ENCODE measurements at places on chromosomes 6 and 20.

GRCh38 chr6:1624058-1624850 lies 14.5 kb downstream of the FOXC1 start:
- DNase-seq, result no peak

- DNase-seq, result no peak
Observed at GRCh38 chr6:144769142-144769541, 484.0 kb downstream of the UTRN start.

DNA sequence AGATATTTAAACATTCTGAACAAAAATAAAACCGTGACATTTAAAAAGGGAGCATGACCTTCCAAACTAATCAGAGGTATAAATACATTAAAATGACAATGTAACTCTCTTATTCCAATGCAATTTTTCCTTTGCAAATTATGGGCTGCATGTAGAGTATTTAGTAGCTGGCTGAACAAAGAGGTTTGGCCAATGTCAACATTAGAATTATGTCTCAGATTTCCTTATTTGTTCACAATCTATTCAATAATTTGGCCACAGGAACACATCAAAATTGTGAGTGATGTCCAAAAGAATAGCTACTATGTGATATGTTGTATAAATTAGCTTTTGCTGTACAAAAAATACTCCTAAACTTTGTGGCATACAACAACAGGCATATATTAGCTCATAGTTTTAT lies 580.0 kb upstream of the MARCKS start:
- no peak for DNase-seq

DNA sequence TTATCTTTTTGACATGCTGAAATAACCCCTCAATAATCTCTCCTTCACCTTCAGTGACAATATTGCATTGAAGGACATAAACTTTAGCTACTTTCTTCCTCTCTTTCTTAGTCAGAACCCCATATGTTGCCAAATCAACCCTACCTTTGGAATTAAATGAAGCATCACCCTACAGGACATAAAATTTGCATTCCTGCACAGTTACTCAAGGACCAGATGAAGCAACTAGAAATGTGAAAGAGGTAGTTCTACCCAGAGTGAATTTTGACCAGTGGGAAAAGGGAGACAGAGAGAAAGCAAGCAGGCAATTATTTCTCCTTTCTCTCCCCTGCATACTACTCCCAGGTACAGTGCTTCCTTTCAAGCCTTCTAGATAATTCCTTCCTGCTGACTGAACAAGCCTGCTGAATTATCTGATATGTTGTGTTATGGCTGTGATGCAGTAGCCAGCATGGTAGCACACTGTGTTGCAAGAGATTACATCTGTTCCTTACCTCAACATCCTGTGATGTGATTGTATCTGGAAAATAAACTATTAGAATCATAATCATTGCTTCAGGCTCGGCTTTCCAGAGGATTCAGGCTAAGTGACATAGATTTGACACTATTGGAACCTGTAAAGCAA lies 16.6 kb downstream of the TENT5A start:
- DNase-seq, result no peak

- no peak for DNase-seq
Observed at GRCh38 chr6:37539171-37540028, 39.7 kb upstream of the CCDC167 start.

DNA sequence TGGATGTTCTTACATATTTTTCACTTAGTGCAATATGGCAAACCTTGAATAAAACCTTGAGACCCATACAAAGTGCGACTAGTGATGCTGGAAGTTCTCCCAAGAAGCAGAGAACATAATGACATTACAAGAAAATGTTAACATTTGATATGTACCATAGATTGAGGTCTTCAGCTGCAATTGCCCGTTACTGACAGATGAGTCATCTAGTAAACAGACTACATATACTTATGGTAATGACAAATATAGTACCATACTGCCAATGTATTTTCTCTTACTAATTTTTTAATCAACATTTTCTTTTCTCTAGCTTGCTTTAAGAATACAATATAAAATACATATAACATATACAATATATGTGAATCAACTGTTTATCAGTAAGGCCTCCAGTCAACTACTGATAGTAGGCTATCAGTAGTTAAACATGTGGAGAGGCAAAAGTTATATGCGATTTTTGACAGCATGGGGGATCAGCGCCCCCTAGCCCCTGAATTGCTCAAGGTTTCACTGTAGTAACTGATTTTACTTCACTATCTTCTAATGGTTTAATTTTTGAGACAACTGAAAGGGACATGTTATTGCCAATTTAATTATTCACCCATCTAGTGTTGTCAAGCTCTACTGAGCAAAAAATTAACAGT lies 166.7 kb upstream of the ADGRB3 start:
- no peak for DNase-seq

DNA sequence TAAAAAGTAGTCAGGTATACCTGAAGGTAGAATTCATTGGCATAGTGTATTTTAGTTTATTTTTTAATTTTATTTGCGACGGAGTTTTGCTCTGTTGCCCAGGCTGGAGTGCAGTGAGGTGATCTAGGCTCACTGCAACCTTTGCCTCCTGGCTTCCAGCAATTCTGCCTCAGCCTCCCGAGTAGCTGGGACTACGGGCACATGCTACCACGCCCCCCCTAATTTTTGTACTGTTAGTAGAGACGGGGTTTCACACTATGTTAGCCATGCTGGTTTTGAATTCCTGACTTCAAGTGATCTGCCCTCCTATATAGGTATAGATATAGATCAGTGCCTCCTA lies 102.8 kb upstream of the PRSS16 start:
- DNase-seq, result no peak

- DNase-seq, result no peak
Observed at GRCh38 chr6:30954631-30955366, 14.0 kb downstream of the MUCL3 start.

DNA sequence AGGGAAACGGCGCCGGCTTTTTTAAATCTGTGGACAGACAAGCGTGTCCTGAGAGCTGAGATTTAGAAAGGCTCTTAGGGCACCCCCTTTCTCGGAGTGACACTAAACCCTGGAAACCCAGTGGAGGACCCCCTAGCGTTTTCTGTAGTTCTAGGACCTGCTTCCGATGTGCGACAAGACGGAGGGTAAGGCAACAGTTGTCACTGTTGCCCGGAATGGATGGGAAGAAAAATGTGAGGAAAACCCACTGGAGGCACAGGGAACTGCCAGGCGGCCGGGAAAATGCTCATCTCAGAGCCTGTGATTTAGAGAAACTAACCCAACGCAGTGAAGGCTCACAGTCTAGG lies 551 bp upstream of the ATP5F1E start:
- no peak for DNase-seq

DNA sequence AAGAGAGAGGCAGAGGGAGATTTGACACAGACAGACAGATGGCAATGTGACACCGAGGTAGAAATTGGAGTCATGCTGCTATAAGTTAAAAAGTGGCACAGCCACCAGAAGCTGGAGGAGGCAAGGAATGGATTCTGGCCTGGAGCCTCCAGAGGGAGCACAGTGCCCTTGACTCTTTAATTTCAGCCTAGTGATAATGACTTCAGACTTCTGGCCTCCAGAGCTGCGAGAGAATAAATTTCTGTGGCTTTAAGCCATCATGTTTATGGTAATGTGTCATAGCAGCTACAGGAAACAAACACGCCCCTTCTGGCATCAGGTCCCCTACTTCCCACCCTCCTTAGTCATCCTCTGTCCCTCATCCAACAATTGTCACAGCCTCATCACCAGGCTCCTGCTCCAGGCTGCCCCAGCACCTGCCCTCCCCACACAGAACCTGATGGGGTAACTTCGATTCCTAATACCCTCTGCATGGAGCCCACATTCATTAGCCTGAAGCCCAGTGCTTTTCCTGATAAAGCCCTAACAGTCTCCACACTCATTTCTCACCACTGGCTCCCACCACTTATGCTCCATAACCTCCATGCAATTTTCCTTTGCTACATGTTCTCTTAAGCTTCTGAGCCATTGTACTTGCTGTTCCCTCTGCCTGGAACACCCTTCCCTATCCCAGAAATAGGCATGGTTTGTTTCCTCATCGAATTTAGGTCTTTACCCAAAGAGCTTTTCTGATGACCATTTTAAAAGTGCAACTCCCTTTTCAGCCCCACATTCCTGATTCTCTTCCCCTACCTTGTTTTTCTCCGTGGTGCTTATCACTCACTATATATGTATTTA lies 69.7 kb upstream of the TOX2 start:
- DNase-seq, result no peak

GRCh38 chr6:36280467-36280866 lies 10.6 kb downstream of the PNPLA1 start:
- DNase-seq, result no peak

- no peak for DNase-seq
Observed at GRCh38 chr20:34108616-34109174, 3.3 kb downstream of the EIF2S2 start.

GRCh38 chr20:38427655-38428023 lies 7.5 kb downstream of the SNHG17 start:
- DNase-seq, result no peak

DNA sequence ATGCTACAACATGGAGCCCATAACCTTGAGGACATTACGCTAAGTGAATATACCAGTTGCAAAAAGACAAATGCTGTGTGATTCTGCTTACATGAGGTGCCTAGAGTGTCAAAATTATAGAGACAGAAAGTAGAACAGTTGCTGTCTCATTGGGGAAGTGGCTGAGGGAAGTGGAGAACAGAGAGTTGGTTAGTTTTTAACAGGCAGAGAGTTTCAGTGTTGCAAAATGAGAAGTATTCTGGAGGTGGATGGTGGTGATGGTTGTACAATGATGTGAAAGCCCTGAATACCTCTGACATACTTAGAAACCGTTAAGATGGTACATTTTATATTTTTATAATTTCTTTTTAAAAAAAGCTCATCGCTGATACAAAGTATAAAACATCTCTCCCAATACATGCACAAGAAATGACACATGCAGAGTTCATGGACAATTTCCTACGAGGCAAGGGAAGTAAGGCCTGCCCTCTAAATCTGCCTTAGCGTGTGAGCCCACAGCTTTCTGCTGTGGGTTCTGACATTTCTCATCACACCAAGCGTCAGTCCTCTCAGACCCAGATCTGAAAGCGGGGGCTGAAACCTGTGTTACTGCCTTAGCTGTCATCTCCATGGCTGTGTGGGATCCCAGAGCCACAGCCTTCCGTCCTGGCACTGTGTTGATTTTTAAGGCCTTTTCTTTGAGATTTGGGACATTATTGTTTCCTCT lies 126.0 kb downstream of the RNASET2 start:
- no peak for DNase-seq

DNA sequence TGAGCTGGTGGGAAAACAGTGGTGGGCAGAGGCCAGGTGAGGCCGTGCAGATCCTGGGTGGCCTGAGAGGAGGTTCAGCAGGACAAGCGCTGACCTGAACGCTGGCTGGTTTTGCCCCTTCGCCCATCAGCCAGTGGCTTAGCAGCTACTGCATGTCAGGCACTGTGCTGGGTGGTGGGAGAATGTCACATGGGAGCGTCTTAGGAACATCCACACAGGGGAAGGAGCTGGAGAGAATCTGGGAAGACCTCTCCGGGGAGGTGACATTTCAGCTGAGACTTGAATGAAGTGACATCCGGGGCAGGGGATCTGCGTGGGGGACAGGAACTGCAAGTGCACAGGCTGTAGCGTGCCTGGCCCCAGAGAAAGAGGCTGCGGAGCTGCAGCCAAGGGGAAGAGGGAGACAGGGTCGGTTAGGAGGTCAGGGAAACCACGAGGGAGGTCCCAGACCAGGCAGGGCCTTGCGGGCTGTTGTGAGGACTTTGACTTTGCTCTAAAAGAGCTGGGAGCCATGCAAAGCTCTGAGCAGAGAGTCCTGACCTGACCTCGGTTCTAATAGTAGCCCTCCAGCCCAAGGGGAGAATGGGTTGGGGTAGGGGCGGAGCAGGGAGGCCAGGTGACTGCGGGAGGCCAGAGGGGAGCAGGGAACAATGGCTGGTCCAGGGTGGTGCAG lies 156.8 kb upstream of the PTPN1 start:
- DNase-seq, result no peak

DNA sequence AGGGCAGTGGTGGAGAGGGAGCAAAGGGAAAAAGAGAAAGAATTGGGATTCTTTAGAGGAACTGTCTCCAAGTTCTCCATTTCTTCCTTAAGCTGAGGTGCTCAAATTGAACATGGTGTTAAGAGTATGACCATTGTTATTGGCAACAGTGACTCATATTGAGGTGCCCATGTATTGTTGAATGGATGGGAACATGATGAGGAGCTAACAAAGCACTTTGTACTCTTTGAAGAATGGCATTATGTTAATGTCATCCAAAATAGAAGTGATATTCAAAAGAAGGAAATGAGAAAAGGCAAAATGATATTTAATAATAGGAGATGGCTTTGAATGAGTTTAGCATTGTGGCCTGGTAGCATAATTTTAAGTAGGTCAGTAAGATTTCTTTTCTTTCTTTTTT lies 261.1 kb downstream of the QKI start:
- no peak for DNase-seq

DNA sequence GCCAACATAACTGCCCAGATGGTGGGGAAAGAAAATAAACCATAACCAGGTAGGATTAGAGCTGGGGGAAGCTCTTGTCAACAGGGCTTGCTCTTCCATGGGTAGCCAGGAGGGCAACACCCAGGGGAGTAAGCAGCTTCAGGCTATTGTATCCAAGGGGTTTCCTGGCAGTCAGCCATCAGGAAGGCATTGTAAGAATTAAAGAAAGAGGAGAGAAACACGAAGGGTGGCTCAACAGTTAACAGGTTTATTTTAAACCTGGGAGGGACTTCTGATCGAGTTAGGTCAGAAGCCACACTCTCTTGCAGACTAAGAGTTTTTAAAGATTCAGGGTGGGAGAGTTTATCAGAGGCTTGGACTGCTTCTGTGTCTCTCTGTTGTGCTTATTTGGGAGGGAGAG lies 114.2 kb downstream of the QRSL1 start:
- no peak for DNase-seq

- DNase-seq, result no peak
Observed at GRCh38 chr6:150349546-150349945, 19.3 kb upstream of the IYD start.

All from stimulated activated CD4-positive, alpha-beta T cell treated with anti-CD3 and anti-CD28 coated beads, Interleukin-1b, Interleukin-23, amount 100 ng/mL, for 1 hour (primary cell).